ENCODE measurements at places on chromosomes 7 and 10. TPM values are rescaled to one million over a fixed set of nuclear protein-coding genes. Genes with fewer than 3 reads are reported as not detected.

Gene HK1
- polyA plus RNA-seq, result 57.8 TPM

Gene SLC25A13
- polyA plus RNA-seq, result 13.8 TPM

Gene VPS37D
- polyA plus RNA-seq, result 2.5 TPM

Gene FAM241B
- 6.8 TPM for polyA plus RNA-seq

Gene CCL24
- polyA plus RNA-seq, result not detected

Gene GPR26
- not detected for polyA plus RNA-seq

All from foreskin keratinocyte (primary cell).